PC-3 (cell line): ENCODE measurements at places on chromosomes 12 and 14. TPM values are rescaled to one million over a fixed set of nuclear protein-coding genes. Genes with fewer than 3 reads are reported as not detected.

Gene TSHR
- not detected in 2 replicates for total RNA-seq

Gene NID2
- 2.5 and 3.1 TPM in 2 replicates for total RNA-seq

Gene RPS6KL1
- 16.0 and 17.9 TPM in 2 replicates for total RNA-seq

Gene HCAR3
- total RNA-seq = not detected in 2 replicates

Gene LRFN5
- not detected in 2 replicates for total RNA-seq

Gene DTX1
- total RNA-seq = not detected in 2 replicates

Gene FAM90A1
- total RNA-seq = not detected in 2 replicates

Gene MARS1
- total RNA-seq = 209 and 210 TPM in 2 replicates

Gene CCDC175
- total RNA-seq = not detected in 2 replicates

Gene AMIGO2
- 19.3 and 22.2 TPM in 2 replicates for total RNA-seq

Gene HSPA2
- total RNA-seq = 15.7 and 16.5 TPM in 2 replicates

Gene SMIM41
- not detected in 2 replicates for total RNA-seq

Gene KLRK1
- not detected in 2 replicates for total RNA-seq

Gene AQP6
- not detected in 2 replicates for total RNA-seq

Gene JPH4
- total RNA-seq = not detected in 2 replicates

Gene VASH1
- total RNA-seq = 1.3 and 1.8 TPM in 2 replicates

Gene INHBE
- not detected in 2 replicates for total RNA-seq

Gene PTPRB
- 0.46 and 0.66 TPM in 2 replicates for total RNA-seq

Gene CLEC12A
- not detected in 2 replicates for total RNA-seq

Gene SLC5A8
- not detected in 2 replicates for total RNA-seq

Gene IL23A
- 17.5 and 18.2 TPM in 2 replicates for total RNA-seq

Gene CGRRF1
- total RNA-seq = 31.3 and 31.5 TPM in 2 replicates

Gene CKB
- 299 and 324 TPM in 2 replicates for total RNA-seq

Gene RASAL1
- 0.66 and 0.69 TPM in 2 replicates for total RNA-seq

Gene FITM1
- total RNA-seq = 0.55 TPM in 1 of 2 replicates, not detected in the other
